ENCODE measurements at places on chromosomes 4 and X.
A peak's percentile ranks its signal among the peaks of the same experiment; 100 is the strongest.

DNA sequence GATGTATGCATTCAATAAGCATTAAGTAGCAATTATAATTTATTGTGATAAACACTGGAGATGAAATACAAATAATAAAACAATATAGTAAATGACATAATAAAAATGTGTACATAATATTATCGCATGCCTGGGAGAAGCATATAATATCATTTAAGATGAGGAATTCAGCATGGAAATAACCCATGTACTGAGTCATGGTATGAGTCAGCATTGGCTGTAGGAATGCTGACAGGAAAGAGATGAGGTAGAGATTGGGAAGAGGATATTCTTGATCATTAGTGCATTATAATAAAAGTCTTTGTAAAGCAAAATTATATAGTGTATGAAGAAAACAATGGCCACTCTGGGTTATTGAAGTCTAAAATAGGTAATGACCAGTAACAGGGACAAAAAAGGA is 82.8 kb downstream of the MAGEB10 start:
- DNase-seq, result no peak

DNA sequence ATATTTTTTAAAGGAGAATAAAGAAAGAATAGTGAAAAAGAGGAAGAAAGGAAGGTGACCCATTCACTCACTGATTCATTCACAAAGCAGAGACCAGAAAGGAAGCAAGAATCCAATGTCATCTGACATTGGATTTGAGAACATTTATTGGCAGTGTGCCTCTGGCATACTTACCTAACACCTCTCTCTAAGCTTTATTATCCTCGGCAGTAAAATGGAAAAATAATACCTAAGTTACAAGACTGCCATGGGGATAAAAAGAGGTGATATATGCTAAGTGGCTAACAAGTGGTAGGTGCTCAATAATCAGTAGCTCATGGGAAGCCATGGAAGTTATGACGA is 41.6 kb upstream of the PPARGC1A start:
- DNase-seq, result no peak

DNA sequence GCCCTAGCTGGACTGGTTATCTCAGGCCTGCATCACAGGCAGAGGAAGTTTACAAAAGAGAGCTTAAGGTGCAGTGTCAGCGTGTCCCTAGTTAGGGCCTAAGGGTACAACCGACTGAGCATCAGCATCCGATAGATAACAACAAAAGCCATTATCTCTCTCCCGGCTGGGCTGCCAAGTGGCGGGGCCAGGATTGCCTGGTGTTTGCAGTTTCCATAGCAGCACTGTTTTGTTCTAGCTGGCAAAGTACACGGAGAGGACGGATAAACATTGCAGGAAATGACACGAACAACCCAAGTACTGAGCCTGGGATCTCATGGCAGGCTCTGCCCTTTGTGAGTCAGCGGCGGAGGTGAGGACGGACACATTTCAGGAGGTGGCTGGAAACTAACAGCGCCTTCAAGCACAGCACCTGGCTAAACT is 104.7 kb upstream of the NOCT start:
- no peak for DNase-seq

DNA sequence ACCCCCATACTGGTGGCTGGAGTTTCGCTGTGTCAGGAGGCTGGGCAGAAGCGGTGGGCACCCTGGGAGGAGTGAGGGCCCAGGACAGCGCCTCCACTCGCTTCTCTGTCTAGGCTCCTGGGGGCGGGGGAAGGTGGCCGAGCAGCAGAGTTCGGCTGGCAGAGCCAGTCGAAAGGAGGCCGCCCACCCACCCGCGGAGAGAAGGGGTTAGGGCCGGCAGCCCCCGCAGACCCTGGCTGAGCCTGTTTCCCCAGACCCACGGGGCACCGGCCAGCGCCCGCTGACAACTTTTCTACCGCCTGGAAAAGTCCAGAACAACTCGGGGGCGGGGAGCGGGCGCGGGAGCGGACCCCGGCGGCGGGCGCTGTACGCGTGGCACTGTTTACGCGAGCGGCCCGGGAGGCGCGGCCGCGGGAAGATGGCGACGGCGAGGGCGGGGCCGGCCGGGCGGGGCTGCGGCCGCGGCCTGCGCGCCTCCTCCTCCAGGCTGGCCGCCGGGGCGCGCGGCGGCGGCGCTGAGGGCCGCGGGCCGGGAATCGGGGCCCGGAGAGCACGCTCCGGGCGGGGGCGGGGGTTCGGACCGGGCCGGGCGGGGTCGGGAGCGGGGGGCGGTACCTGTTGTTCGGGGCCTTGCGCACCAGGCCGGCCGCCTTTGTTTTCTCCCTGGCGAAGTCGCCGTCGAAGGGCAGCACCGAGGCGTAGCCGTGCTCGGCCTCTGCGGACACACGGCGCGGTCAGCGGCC is 628 bp downstream of the MXD4 start:
- peak; percentile 30 for DNase-seq

DNA sequence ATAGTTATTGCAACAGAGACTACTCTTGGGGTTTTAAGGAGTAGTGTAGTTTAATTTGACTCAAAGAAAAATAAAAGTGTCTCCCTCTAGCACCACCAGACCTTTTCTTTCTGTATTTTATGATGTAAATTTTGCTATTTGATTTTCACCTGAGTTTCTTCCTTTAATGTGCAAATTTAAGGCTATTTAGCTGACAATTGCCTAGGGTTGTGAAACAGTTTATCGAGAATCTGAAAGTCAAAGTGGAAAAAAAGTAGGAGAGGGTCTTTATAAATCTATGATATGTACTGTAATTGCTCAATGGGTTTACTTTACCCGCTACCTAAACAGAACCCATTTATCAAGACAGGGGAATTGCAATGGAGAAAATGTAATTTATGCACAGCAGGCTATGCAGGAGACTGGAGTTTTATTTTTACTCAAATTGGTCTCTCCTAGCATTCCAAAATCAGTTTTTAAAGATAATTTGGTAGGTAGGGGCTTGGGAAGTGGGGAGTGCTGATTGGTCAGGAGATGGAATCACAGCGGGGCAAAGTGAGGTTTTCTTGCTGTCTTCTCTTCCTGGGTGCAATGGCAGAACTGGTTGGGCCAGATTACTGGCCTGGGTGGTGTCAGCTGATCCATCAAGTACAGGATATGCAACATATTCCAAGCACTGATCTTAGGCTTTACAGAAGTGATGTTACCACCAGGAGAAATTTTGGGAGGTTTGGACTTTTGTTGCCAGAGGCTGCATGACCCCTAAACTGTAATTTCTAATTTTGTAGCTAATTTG is 228.6 kb upstream of the TACR3 start:
- DNase-seq, result no peak

DNA sequence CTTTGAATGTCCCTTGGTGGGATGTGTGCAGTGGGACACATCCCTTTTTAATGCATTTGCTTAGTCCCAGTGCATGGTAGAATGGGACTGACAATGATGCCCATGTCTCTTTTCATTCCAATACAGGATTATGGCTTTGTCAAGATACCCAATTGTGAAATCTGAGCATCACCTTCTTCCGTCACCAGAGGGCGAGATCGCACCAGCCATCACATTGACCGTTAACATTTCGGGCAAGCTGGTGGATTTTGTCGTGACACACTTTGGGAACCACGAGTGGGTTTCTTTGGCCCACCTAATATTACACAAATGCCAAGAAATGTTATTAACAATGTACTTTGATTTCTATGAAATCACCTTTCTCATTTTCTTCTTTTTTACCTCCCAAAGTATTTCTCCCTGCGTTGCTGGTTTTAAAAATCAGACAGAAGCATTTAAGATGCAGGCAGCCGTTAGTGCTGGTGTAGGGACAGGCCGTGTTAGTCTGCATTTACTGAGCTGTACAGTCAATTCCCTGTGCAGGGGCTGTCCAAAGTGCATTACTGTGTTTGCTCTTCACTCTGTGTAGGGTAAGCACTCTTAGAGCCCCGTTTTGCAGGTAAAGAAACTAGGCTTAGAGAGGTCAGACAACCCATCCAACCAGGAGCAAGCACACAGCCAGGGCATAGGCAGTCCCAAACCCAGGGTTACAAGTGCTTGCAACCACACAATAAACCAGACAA is 46.5 kb downstream of the CWH43 start:
- no peak for DNase-seq

GRCh38 chrX:16039834-16040233 is 83.5 kb upstream of the GRPR start:
- no peak for DNase-seq

- no peak for DNase-seq
These were observed 977 bp downstream of the MAGEE1 start for GRCh38 chrX:76428243-76429130.

DNA sequence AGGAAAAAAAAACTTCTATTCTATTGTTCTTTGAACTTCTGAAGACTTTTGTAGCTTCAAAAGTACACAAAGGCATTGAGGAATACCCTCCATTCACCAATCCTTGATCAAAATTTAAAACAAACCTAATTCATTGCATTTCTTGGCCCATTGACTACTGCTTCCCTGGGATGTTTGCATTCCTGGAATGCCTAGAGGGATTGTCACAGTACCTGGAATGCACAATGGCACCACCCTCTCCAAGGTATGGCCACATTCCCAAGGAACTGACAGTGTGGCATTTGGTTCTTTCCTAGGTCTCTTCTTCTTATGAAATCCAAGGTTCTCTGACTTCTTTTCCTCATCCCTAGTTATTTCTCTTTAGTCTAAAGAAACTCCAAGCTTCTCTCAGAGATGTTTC is 600.7 kb downstream of the CCSER1 start:
- no peak for DNase-seq

DNA sequence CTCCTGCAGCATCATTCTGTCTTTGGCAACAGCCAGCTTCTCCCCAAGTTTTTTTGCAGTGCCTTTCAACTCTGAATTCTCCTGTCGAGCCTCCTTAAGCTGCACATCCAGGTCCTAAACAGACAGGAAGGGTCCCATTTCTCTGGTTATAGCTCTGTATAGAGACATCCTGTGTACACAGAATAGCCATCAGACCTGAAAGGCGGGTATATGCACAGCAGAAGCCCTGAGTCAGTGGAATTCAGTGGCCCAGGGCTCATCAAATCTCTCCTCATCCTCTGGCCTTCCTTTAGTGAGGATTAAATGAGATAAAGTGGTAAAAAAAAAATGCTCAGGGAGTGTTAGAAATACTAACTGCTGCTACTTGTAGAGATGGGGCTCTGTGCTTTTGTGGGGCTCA is 73.8 kb downstream of the FAM184B start:
- no peak for DNase-seq

- no peak for DNase-seq
These were observed 11.5 kb downstream of the PPARGC1A start for GRCh38 chr4:23878246-23878891.

All from stimulated activated CD4-positive, alpha-beta T cell treated with anti-CD3 and anti-CD28 coated beads, Interleukin-1b, Interleukin-23, amount 100 ng/mL, for 1 hour (primary cell).